ENCODE measurements at places on chromosomes 7 and 10.

GRCh38 chr10:58555930-58556311 is 43.2 kb downstream of the BICC1 start:
- H3K27ac ChIP-seq = no peak overlapping the region
- H3K4me1 ChIP-seq = no peaks in the 10 kb centered on the region
- H3K36me3 ChIP-seq = no peaks in the 10 kb centered on the region
- no peaks in the 10 kb centered on the region for H3K27me3 ChIP-seq
- no peak overlapping the region for H3K4me3 ChIP-seq

DNA sequence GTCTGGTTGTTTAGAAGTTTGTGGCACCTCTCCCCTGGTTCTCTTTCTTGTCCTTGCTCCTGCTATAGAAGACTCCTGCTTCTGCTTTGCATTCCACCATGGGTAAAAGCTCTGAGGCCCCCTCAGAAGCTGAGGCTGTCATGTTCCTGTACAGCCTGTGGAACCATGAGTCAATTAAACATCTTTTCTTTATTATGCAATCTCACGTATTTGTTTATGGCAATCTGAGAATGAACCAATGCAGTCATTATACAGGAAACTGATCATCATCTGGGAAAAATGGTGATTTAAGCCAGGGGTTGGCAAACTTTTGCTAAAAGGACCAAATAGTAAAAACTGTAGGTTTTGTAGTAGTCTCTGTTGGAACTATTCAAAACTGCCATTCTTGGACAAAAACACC is 175.4 kb downstream of the CSTF2T start:
- no peaks in the 10 kb centered on the region for H3K4me1 ChIP-seq
- no peak overlapping the region for H3K4me3 ChIP-seq
- no peaks in the 10 kb centered on the region for H3K27me3 ChIP-seq
- DNase-seq = no peak

- peaks cover 2% of the 10 kb centered on the region for H3K4me1 ChIP-seq
- no peak for DNase-seq
- H3K27me3 ChIP-seq = no peaks in the 10 kb centered on the region
- H3K4me3 ChIP-seq = no peak overlapping the region
- H3K27ac ChIP-seq = no peak overlapping the region
These were observed 214.8 kb downstream of the DGKB start for GRCh38 chr7:14687777-14688176.

- no peaks in the 10 kb centered on the region for H3K27me3 ChIP-seq
- no peaks in the 10 kb centered on the region for H3K36me3 ChIP-seq
- peak overlapping the region; percentile 92 for H3K4me3 ChIP-seq
- no peak for DNase-seq
These were observed 1.4 kb downstream of the NDUFB8 start for GRCh38 chr10:100528123-100528886.

- H3K27me3 ChIP-seq = no peaks in the 10 kb centered on the region
- H3K27ac ChIP-seq = no peak overlapping the region
- no peaks in the 10 kb centered on the region for H3K36me3 ChIP-seq
- no peaks in the 10 kb centered on the region for H3K4me1 ChIP-seq
- no peak for DNase-seq
These were observed 12.4 kb downstream of the GNAT3 start for GRCh38 chr7:80499350-80499953.

- no peak overlapping the region for H3K4me3 ChIP-seq
- H3K27ac ChIP-seq = no peak overlapping the region
- no peaks in the 10 kb centered on the region for H3K27me3 ChIP-seq
- DNase-seq = no peak
- no peaks in the 10 kb centered on the region for H3K36me3 ChIP-seq
These were observed 57.2 kb upstream of the ANK3 start for GRCh38 chr10:60446851-60447250.

DNA sequence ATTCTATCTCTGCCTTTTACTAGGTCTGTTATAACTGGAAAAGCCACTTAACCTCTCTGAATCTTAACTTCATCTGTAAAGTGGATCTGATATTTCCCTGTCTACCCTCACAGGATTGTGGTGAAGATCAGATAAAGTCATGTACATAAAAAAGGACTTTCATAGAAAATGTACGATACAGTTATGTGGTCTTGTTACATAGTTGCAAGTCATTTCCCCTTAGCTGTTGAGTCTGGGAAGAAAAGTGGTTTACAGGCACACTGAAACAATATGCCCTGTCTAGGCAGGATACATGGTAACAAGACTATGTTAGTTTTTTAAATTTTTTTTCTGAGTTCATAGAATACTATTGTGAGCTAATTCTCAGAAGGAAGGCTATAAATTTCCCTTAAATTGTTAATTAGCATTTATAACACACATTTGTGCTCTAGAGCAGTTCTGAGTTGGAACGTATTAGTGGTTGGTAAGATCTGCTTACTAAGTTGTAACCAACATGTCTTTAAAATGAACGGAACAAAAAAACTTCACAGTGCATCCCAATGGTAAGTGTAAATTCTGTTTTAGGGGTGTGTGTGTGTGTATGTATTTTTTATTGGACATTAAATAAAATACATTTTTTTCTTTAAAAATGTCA is 7.1 kb upstream of the GSTO1 start:
- no peak overlapping the region for H3K4me3 ChIP-seq
- peaks cover 13% of the 10 kb centered on the region for H3K4me1 ChIP-seq
- H3K27me3 ChIP-seq = no peaks in the 10 kb centered on the region
- no peak overlapping the region for H3K27ac ChIP-seq
- H3K36me3 ChIP-seq = no peaks in the 10 kb centered on the region
- no peak for DNase-seq

- no peaks in the 10 kb centered on the region for H3K4me1 ChIP-seq
- no peaks in the 10 kb centered on the region for H3K27me3 ChIP-seq
- H3K36me3 ChIP-seq = no peaks in the 10 kb centered on the region
- no peak overlapping the region for H3K4me3 ChIP-seq
These were observed 343.6 kb downstream of the ACTR3B start for GRCh38 chr7:153103202-153103601.

DNA sequence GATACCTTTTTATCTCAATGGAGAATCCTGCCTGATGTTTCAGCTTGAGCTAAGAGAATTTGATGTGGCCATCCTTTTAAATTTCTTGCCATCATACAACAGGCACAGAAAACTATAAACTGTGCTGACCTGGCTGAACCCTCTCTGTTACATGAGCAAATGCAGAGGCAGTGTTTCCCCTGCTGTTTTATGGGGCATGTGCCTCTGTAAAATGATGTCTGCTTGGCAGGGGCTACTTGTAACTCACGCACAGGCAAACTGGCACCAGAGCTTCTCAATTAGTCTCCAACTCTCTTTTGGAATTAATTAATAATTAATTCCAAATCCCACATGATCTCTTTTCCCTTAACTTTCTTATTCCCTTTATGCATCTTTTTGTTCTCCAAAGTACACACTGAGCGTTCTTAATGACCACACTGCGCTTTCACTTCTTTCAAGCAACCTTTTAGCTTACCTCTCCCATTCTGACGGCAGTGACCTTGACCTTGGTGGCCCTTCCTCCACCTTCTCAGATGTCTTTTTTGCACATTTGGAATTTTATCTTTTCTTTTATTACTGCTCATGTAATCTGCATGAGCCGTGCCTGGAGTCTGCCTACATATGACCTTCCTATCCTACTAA is 334.0 kb downstream of the PLXNA4 start:
- no peaks in the 10 kb centered on the region for H3K27me3 ChIP-seq
- no peak for DNase-seq
- H3K27ac ChIP-seq = no peak overlapping the region
- H3K4me1 ChIP-seq = no peaks in the 10 kb centered on the region

- H3K36me3 ChIP-seq = no peaks in the 10 kb centered on the region
- H3K27me3 ChIP-seq = no peaks in the 10 kb centered on the region
- no peak for DNase-seq
- no peaks in the 10 kb centered on the region for H3K4me1 ChIP-seq
- H3K27ac ChIP-seq = no peak overlapping the region
These were observed 56.7 kb downstream of the SCD start for GRCh38 chr10:100403734-100404133.

GRCh38 chr10:75407713-75408508 is 6.3 kb upstream of the ZNF503 start:
- H3K36me3 ChIP-seq = no peaks in the 10 kb centered on the region
- H3K27me3 ChIP-seq = no peaks in the 10 kb centered on the region
- peaks cover 5% of the 10 kb centered on the region for H3K4me1 ChIP-seq
